GM12865 (cell line): ENCODE measurements at places on chromosomes 3 and 15.

- DNase-seq, result no peak
Measured at GRCh38 chr3:123789160-123789559, 95.0 kb downstream of the MYLK start.

GRCh38 chr15:91124132-91124531 is 24.1 kb downstream of the SV2B start:
- peak; percentile 18 for DNase-seq

GRCh38 chr3:185056908-185057307 is 96.0 kb downstream of the C3orf70 start:
- DNase-seq, result no peak

DNA sequence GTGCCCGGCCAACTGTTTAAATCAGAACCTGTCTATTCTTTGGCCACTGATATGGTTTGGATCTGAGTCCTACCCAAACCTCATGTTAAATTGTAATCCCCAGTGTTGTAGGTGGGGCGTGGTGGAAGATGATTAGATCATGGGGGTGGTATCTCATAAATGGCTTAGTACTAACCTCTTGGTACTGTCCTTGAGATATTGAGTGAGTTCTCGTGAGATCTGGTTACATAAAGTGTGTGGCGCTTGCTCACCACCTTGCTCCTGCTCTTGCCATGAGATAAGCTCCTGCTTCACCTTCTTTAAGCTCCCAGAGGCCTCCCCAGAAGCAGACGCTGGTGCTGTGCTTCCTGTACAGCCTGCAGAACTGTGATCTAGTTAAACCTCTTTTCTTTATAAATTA is 42.4 kb downstream of the REC114 start:
- DNase-seq, result no peak

GRCh38 chr3:126658584-126658983 is 3.7 kb upstream of the TXNRD3 start:
- no peak for DNase-seq

- no peak for DNase-seq
Measured at GRCh38 chr3:141729240-141729639, 8.9 kb upstream of the RNF7 start.

DNA sequence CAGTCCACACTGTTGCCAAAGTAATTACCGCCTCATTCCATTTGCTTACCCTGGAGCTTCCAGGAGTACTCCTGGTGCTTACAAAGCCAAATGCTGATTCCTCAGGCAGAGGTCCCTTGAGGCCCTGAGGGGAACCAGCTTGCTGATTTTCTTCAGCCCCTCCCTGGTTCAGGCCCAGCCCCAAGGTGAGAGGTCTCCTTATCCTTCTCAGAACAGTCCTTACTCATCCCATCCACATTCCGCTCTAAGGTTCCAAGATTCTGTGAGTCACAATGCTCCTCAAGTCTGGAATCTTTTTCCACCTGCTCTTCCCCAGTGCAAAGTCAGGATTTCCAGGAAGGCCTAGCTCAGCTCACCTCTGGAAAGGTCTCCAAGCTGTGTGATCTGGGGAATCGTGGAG is 1.8 kb upstream of the ATP10A start:
- DNase-seq, result no peak

DNA sequence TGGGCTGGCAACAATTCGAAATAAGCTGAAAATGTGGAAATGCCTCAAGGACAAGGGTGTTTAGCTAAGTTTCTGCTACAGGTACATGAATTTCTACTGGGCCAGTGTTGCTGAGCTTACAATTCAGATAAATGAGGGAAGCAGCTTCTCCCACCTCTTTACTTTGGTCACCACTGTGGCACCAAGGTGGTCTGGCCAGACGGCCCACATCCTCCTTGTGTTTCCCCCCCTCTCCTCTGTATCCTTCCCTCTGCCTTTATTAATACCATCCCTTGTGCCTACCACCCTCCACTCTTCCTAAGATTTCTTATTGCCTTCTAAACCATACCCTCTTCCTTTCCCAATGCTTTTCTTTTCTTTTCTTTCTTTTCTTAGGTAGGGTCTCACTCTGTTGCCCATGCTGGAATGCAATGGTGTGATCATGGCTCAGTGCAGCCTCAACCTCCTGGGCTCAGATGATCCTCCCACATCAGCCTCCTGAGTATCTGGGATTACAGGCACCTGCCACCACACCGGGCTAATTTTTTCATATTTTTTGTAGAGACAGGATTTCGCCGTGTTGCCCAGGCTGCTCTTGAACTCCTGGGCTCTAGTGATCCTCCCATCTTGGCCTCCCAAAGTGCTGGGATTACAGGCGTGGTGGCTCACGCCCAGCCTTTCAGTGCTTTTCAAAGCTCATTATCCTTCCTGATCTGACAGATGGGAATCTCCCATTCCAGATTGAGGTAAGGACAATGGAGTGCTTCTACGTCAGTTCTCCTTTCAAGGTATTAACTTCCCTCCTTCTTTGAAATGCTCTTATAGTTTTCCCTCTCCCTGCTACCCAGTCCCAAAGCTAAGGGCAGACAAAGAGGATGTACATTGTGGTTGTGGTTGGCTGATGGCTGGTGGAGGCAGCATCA is 14.8 kb downstream of the ANXA2 start:
- no peak for DNase-seq

GRCh38 chr15:67101911-67102598 is 36.7 kb downstream of the SMAD3 start:
- DNase-seq, result peak; percentile 95

- peak; percentile 58 for DNase-seq
Measured at GRCh38 chr3:182967218-182968204, 12.8 kb downstream of the DCUN1D1 start.

- DNase-seq, result no peak
Measured at GRCh38 chr3:109852283-109852682, 514.9 kb upstream of the DPPA4 start.

DNA sequence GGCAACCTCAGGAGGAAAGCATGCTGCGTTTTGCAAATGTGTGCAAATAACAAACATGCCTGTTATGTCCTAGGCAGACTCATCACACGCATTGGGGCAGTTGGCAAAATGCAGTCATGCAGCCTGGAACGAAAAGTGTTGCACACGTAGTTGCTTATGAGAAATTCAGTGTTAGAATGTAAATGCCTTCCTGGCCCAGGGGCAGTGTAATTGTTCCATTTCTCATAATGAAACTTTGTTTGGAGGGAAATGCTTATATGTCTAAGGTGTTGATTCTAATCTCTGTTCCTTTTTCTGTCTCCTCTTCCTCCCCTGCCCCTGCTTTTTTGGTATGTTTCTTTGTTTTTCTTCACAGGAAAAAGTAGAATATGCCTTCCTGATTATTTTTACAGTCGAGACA is 156.0 kb downstream of the CACNA1D start:
- peak; percentile 39 for DNase-seq

DNA sequence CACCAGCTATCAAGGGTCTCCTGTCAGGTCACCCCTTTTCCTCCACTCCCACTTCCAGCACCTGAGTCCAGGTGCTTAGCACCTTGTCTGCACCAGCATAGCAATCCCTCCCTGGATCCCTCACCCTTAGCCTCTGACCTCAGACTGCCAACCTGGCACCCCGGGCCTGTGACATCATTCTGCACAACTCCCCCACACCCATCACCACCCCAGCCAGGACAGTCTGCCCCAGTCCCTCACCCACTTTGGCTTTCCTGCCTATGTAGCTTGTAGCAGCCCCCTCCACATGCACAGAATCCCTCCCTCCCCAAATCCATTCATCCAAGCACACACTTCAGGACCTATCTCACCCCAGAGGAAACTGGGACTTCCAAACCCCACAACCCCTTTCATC is 819 bp upstream of the PLXNB1 start:
- DNase-seq, result no peak

DNA sequence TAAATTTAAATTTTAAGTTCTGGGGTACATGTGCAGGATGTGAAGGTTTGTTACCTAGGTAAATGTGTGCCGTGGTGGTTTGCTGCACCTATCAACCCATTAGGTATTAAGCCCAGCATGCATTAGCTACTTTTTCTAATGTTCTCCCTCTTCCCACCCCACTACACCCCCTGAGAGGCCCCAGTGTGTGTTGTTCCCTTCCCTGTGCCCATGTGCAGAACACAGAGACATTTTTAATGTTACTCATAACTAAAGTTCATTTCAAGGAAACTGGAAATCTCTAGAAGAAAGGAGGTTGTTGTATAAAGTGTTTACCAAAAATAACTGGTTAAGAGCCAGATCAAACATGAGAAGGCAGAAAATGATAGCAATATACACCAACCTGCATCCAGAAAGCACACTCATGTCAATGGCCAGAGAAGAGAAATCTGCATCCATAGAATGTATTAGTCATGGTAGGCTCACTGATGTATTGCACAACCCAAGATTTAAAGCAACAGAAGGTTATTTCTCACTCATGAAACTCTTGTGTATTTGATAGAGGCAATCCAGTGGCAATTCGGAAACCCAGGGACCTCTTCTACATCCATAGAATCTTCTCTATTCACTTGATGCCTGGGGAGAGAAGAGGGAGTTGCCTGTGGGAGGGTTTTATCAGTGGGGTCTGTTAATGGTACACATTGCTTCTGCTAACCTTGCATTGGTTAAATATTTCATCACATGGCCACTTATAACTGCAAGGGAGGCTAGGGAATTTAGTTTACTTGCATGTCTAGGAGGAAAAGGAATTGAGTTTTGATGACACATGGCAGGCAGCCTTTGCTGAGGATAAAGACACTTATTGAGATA is 321.9 kb upstream of the RASGRP1 start:
- no peak for DNase-seq

GRCh38 chr3:10206166-10206511 is 41.4 kb downstream of the IRAK2 start:
- DNase-seq, result no peak

GRCh38 chr3:14329842-14330241 is 72.6 kb upstream of the SLC6A6 start:
- DNase-seq, result no peak

GRCh38 chr3:104887069-104887468 is 479.6 kb upstream of the ALCAM start:
- no peak for DNase-seq

DNA sequence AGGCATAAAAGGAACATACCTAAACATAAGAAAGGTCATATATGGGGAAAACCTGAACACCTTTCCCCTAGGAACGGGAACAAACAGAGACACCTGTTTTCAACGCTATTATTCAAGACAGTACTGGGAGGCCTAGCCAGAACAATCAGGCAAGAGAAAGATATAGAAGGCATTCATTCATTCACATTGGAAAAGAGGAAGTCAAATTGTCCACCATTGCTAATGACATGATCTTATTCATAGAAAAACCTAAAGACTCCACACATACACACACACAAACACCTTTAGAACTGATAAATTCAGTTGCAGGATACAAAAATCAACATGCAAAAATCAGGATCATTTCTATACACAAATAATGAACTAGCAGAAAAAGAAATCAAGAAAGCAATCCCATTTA is 36.5 kb downstream of the SERP1 start:
- no peak for DNase-seq

GRCh38 chr15:95880031-95880570 is 450.4 kb upstream of the NR2F2 start:
- no peak for DNase-seq

DNA sequence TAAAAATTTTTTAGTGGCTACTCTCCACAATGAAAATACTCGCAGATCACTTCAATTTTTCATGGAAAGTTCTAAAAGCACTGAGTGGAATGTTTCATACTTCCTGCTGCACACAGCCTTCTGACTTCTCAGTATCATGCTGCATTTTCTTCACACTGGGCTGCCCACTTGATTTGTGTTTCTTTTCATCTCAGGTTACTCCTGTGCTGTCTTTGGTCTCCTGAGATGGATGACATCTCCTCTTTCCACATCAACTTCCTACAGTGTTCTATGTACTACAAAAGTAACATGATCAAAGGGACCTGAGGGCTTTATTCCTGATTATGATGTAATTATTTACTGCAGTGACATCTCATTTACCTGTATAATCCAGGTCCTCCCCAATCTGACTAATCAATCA is 927.7 kb downstream of the ROBO2 start:
- no peak for DNase-seq

DNA sequence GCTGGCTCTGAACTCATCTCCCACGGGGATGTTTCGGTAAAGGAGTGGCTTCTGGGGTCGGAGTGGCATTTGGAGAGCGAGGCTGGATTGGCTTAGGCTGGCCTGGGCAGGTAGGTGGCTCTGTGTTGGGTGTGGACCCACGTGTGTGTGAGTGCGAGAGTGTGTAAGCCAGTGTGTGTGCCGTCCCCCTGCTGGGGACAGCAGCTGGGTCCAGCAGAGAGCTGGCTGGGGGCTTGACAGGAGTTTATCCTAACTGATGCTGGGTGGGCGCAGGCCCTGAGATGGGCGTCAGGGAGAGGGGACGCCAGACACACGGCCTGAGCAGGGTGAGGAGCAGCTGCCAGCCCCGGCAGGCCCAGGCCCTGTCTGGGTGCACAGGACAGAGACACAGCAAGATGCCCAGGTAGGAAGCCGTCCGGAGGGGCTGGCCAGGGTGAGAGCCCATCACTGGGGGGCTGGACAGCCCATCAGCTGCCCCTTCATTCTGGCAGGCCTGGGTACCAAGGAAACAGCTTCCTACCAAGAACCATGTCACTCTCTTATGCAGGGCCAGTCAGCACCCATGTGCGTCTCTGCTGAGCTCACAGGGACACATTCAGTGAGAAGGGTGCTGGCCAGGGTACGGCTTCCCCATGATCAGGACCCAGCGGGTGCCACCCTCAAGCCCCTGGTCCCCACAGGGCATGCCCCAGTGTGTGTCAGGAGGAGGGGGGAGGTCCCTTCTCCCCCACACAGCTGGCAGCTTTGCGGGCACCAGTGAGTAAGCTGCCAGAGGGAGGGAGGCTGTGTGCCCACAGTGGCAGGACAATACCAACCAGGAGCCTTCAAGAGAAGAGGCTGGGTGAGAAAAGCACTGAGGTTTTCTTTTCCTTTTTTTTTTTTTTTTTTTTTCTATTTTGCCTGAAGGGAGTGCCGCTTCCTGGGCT is 1.1 kb downstream of the PAK6 start:
- DNase-seq, result no peak

DNA sequence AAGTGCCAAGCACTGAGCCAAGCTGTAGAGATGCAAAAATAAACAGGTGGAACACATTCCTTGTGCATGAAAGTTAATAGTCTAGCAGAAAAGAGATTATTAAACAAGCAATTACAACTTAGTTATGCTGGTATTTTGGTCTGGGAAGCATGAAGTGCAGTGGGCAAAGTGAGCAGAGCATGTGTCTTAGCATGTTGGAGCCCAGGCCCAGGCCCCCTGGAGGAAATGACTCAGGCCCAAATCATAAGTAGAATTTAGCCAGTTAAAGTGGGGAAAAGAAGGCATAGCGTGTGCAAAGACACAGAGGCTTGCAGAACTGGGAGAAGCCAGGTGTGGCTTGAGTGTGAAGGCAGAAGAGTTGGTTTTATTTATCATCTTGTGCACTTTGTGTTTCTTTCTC is 163.8 kb upstream of the ATP11B start:
- DNase-seq, result no peak

- no peak for DNase-seq
Measured at GRCh38 chr3:126781406-126781805, 77.4 kb downstream of the CHCHD6 start.
